ENCODE measurements at places on chromosomes 2 and 18.

- no peak for DNase-seq
These were observed 30.5 kb downstream of the FOSL2 start for GRCh38 chr2:28422908-28423741.

- DNase-seq, result peak; percentile 59
These were observed 6.4 kb upstream of the PTPN4 start for GRCh38 chr2:119753041-119753929.

- DNase-seq, result no peak
These were observed 26.3 kb downstream of the KIF3C start for GRCh38 chr2:25955869-25956535.

- DNase-seq, result no peak
These were observed 1.3 kb downstream of the CALCRL start for GRCh38 chr2:187446711-187447110.

DNA sequence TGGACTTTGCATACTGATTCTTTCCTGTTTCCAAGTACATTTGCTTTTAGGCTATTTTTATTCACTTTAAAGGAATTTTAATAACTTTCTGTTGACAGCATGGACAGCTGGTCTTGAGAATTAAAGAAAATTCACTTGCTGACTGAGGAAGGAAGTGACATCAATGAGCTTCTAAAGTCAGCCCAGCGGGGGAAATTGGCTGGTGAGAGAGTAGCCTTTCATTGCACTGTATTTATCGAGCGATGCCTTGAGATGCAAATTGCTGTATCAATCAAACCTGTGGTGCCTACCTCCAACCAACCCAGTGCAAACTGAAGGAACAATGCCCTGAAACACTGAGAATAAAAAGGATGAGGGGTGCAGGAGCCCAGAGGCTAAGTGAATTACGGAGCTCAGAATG, 91.4 kb upstream of the AQP4 start:
- no peak for DNase-seq

DNA sequence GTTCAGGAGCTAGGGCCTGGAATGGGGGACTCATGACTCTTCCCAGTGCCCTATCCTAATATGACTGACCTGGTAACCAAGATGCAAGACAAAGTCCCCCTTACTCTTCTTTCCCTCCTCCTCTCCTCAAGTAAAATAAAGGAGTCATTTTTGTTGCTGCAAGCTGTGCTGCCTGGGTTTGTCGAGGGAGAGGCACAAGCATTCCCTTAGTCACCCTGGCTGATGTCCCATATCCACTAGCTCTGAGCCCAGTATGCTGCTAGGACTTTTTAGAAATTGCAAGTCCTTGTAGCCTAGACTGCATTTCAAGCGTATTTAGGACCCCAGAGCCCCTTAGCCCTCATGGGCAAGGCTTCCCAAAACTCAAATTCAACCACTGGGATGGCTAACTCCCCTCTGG, 338.5 kb upstream of the SETBP1 start:
- no peak for DNase-seq

DNA sequence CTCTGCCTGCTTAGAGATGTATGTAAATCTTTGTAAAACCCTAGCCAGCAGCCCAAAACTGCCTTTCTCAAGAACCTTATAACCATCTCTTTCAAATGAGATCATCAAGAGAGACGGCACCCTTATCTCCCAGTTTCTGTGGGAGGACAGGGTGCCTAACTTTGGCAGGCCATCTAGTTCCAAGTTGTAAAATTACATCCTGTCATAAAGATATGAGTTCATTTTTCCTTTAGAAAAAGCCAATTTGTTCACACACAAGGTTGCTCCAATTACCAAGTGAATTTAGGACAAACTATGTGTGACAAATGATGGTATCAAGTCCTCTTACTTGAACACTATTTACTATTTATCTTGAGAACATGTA, 65.3 kb downstream of the MEMO1 start:
- DNase-seq, result no peak

DNA sequence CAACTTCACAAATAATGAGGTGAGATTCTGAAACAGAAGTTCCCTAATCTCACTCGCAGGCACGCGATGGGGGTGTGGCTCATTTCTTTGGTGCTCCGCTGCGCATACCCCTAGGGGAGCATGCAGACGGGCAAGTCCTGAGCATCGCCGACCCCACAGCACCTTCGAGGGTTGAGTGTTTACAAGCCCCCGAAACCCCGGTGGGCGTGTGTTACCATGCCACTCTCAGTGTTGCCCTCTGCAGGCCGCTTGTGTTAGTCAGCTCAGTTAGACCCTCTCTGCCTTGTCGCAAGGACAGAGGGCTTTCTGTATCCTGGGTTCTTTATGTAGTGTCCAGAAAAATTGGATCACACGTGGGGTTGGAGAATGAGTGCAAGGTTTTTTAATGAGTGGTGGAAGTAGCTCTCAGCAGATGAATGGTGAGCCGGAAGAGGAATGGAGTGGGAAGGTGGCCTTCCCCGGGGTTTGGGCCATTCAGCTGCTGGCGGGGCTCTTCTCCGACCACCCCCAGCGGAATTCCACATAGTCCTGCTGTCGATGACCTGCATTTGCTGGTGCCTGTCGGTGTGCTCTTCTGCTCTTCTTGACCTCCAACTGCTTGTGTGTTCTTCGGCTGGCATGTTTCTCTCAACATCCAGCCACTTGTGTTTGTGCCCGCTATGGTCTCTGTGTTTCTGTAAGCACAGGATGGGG, 191.3 kb downstream of the RPRM start:
- DNase-seq, result no peak

- DNase-seq, result no peak
These were observed 290.3 kb downstream of the CELF4 start for GRCh38 chr18:37275237-37275741.
